ENCODE measurements at places on chromosomes 5 and 9. TPM values are rescaled to one million over a fixed set of nuclear protein-coding genes. Genes with fewer than 3 reads are reported as not detected.

- DNase-seq = peak; percentile 95
Observed at GRCh38 chr9:133375724-133376654, at the start of the genes STKLD1 and SURF4. Gene STKLD1 (plus strand): TSS chr9:133376366. CDS start chr9:133376474, 108 bp downstream. Gene SURF4 (minus strand): TSS chr9:133376060. CDS start chr9:133375969, 91 bp downstream.

DNA sequence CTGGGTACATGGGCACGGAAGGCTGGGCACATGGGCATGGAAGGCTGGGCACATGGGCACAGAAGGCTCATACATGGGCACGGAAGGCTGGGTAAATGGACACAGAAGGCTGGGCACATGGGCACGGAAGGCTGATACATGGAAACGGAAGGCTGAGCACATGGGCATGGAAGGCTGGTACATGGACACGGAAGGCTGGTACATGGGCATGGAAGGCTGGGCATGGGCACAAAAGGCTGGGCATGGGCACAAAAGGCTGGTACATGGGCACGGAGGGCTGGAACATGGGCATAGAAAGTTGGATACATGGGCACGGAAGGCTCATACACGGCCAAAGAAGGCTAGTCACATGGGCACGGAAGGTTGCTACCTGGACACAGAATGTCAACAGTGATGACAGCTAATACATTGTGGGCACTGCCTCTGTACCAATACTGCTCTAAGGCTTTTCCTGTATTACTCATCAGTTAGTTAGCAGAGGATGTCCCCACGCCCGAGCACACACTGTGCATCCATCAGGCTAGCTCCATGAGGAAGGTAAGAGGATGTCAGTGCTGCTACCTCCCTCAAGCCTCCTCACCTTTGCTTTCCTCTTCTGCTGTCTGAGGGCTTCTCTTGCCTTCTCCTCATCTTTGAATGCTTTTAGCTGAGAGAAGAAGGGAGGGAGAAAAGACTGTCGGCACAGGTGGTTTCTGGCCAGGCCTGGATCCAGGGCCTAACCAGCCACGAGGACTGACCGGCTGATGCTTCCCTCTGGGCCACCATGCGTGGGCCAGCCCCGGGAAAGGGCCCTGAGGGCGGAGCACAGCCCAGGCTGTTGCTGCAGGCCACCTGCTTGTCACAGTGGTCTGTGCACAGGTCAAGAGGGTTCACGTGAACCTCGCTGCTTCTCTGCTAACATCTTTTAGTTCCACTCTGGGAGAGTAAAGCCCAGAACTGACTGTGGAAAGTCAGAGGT, 14.3 kb downstream of the GPX3 start:
- no peak for DNase-seq

EFNA5 gene
- 4.9 TPM for total RNA-seq

NDUFAF2 gene
- 26.0 TPM for total RNA-seq

DNA sequence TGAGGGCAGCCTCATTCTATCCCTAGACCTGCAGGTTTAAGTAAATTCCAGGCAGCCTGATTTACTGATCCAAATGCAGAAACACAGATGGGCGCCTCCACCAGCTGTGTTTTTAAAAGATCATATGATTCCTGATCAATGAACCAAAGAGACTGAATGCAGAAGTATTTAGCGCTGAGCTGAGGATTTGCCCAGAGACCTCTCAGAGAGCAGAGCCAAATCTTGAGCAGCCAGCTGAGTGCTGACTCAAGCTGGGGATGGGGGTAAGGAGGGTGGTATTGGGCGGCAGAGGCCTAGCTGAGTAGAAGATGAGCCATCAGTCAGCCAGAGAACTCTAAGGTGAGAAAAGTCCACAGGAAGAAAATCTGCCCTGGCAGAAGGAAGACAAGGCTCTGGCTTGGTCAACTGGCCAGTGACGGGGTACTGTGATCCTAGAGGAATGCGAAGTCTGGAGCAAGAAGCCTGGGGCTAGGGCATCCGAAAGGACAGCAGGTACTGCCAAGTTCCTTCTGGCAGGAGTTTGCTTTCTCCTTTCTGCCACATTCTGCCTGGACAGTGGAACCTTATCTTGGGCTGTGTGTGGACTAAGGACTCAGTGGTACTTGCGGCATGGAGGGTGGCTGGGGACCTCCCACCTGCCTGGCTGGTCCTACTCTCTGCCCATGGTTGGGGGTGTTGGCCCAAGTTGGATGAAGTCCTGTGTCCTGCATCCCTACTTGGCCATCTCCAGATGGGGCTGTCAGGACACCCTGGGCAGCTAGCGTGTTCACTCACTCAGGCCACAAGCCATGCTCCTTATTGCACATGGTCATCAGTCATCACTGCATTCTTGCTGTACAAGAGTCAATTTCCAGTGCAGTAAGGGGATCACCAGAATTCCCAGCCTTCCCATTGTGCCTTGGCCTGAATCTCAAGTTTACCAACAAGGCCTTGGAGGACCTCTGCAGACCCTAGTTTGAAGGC, 34.5 kb upstream of the CDKN2AIPNL start:
- no peak for DNase-seq

ADAMTS19 gene
- total RNA-seq = not detected

SHOC1 gene
- not detected for total RNA-seq

DNA sequence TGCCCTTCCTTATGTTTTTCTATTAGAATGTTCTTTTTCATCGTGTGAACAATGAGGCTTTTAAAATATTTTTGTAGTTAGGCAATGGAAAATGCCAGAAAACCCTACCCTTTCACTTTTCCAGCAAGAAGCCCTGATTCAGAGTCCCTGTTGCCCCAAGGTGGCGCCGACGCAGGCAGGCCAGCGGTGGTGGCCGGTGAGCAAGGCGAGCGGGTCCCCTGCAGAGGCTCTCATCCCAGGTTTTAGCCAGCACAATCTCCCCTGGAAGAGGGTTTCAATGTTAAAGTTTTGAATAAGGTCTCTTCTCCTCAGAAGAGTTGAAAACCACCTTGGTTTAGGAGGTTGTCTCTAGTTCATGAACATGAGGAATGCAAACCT, 40.8 kb upstream of the CKMT2 start:
- no peak for DNase-seq

- DNase-seq = no peak
Observed at GRCh38 chr9:127437497-127438264, 13.5 kb downstream of the ZNF79 start.

SQSTM1 gene
- 1,661 TPM for total RNA-seq

DNA sequence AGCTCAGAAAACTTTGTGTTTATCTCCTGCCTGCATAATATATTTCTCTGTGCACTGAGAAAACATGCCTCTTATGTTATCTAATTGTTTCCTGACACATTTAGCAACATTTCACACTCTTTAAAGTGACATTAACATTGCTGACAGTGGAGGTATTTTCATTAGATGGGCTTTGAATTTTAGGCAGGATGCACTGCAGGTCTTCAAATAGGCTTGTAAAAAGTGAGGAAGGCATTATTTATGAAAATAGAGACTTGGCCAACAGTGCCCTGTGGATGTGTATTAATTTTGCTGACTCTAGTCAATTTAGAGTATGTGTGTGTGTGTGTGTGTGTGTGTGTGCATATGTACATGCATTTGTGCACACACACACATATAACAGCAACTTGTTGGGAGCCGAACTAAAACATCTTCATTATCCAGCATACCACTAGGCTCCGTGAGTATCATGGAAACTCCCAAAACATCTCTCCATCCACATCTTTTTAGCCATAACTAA, 429.5 kb upstream of the WWC1 start:
- no peak for DNase-seq

GARIN3 gene
- not detected for total RNA-seq

All from HT-29 (cell line).